ENCODE measurements at places on chromosomes 16 and 17.

DNA sequence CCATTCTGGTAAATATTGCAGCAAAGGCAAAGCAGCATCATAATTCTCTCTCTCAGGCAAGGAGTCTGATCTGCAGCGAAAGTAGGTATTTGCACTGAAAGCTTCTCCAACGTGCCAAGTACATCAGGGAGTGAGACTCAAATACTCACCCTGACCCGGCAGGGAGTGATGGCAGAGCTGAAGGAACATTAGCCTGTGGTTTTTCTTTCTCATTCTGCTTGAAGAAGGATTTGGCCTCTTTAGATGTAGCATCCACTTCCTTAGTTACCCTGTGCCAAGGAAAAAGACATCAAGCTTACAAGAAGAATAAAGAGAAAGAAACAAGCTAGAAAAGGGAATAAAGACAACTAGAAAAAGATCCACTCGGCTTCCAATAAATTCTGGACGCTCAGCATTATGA is 38.4 kb downstream of the CFDP1 start:
- no peak for DNase-seq

DNA sequence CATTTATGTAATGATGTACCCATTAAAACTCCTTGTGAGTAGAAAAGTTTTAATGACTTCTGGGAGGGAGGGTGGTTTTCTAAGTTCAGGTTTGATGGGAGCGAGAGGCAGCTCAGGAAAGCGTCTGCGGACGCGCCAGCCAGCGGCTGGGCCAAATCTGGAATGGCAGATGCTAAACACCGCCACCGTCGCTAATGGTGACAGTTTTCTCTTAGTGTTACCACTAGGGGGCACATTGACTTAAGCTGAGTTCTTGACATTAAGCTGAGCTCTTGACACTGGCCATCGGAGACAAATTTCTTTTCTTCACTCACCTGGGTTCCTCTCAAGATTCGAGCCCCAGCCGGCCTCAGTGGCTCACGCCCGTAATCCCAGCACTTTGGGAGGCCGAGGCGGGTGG is 6.7 kb downstream of the TRPV1 start:
- no peak for DNase-seq

GRCh38 chr16:55179852-55180585 is 144.0 kb upstream of the IRX6 start:
- DNase-seq = no peak

DNA sequence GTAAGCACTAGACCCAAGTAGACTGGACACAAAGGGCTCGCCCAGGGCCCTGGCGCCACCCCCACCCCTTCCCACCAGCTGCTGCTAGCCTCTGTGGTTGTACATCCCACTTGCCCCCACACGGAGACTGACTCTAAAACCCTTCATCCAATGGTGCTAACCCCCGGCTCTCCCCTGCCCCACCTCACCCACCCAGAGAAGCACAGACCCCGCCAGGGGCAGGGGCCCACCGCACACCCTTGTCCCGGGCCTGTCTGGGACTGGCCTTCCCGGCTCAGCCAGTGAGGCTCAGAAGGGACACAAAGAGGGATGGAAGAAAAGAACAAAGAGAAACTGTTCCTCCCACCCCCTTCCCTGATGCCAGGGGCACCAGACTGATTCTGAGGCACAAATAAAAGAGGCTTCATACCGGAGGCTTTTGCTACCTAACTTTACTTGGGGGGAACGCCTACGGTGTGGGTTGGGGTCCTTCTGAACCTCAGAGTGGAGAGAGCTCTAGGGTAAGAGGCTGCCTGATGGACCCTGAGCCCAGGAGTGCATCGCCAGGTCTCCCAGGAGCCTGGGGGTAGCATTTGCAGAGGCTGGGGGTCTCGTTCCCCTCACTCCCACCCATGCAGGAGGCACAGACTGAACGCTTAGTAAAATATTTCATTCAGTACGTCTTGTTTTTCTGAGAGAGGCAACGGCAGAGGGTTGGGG is 8.2 kb downstream of the CORO6 start:
- peak; percentile 87 for DNase-seq

DNA sequence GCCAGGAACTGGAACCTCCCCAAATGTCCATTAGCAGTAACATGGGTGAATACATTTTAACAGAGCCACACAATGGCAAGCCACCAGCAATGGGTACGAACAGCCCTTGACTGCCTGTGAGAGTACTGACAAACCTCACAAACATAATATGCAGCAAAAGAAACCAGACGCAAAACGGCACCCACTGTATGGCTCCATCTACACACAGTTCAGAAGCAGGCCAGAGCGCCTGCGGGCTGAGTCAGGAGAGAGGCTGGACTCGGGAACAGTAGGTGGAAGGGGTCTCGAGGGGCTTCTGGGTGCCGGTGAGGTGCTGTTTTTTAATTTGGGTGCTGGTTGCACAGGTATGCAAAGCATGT is 77.4 kb upstream of the TOB1 start:
- peak; percentile 81 for DNase-seq

- DNase-seq = no peak
Observed at GRCh38 chr17:77838748-77839697, 119.5 kb upstream of the TNRC6C start.

GRCh38 chr16:29644338-29644857 is 18.6 kb upstream of the SPN start:
- no peak for DNase-seq

- no peak for DNase-seq
Observed at GRCh38 chr16:83717308-83717707, 90.5 kb upstream of the HSBP1 start.

GRCh38 chr17:58329810-58330537 is 1.4 kb upstream of the TSPOAP1 start:
- DNase-seq = no peak

DNA sequence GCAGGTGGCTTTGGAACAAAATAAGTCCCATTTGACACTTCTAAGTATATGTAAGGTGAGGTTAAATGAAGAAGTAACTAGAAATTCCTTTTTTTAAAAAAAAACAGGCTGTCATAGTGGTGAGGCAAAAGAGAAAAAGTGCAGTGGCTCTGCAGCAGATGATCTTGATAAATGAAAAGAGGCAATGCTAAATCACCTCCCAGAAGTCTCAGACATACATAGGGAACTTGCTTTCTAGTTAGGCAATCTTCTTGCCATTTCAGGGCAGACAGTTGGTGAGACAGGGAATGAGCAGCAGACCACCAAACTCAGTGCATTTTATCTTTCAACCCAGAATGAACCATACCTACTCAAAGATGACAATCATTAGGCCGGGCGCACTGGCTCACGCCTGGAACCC is 90.8 kb downstream of the MYO1D start:
- no peak for DNase-seq

DNA sequence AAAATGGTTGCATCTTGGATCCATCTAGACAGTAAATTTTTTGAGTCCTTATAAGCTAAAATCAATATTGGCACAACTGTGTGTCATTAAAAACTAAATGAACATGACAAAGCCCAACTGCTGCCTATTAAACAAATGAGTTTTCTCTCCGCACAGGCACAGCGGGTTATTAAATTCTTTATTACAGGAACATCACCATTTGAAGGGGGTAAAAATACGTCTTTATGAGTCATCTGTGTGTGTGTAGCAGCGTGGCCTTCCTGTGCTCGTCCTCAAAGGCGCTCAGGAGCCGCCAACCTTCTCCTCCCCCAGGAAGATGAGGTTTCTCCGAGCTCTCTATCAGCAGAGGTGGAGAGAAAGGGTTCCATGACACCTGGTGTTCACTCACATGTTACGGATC is 62.6 kb upstream of the SDK2 start:
- no peak for DNase-seq

DNA sequence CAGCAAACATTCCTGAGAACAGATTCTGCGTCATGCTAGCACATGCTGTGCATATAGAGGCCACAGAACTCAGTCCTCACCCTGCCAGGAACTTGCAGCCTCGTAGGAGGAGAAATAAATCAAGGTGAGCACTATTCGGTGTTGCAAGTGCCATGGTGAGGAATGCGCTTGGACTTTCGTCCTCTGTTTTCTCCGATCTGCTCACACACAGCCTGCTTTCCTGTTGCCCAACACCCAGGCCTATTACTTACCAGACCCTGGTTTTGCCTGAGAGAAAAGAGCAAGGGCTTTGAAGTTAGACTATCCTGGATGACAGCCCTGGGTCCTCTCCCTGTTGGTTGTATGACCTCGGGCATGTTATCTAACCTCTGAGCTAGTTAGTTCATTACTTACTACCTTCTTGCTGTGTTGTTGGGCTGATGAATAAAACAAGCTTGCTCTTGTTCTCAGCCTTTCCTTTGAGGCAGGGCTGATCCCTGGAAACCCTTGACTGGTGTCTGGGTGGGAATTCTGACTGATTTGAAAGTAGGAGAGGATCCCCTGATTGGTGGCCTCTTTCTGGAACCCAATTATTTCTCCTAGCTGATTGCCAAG is 2.9 kb downstream of the ACSF2 start:
- DNase-seq = no peak

DNA sequence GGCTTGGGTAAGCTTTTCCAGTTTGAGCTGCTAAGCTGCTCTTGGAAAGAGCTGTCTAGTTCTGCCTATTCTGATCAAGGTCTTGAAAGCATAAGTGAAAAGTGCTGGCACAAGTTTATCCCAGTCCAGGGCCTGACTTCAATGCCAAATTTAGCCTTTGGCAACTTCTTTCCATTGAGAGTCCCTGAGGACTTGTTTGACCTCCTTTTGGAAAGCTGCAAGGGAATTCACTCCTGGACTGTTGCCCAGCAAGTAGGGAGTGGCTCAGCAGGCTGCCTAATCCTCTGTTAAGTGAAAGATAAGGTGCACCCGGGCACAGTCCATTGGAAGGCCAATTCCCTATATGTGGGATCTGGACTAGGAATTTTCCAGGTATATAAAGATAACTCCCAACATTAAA is 16.0 kb upstream of the TANC2 start:
- no peak for DNase-seq

- DNase-seq = no peak
Observed at GRCh38 chr17:7707446-7707845, 2.4 kb downstream of the EFNB3 start.

DNA sequence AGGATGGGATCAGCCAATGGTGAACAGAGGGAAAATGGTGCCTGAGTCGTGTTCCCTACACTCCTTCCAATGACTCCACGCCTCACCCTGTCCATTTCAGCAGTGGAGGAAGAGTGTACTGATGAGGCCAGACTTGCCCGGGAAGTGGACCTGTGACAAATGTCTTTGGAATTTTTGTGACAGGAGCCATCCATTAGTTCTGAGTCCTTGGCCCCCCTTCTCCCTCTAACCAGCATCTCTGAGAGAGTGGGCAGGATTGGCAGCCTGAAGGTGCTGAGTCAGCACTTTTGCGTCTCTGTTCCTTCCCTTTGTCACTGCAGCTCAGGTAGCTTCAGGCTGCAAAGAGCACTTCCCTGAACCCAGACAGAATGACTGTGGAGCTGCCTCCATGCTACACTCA is 30.8 kb downstream of the BEAN1 start:
- no peak for DNase-seq

- no peak for DNase-seq
Observed at GRCh38 chr17:47120521-47121095, 68.5 kb downstream of the CDC27 start.

DNA sequence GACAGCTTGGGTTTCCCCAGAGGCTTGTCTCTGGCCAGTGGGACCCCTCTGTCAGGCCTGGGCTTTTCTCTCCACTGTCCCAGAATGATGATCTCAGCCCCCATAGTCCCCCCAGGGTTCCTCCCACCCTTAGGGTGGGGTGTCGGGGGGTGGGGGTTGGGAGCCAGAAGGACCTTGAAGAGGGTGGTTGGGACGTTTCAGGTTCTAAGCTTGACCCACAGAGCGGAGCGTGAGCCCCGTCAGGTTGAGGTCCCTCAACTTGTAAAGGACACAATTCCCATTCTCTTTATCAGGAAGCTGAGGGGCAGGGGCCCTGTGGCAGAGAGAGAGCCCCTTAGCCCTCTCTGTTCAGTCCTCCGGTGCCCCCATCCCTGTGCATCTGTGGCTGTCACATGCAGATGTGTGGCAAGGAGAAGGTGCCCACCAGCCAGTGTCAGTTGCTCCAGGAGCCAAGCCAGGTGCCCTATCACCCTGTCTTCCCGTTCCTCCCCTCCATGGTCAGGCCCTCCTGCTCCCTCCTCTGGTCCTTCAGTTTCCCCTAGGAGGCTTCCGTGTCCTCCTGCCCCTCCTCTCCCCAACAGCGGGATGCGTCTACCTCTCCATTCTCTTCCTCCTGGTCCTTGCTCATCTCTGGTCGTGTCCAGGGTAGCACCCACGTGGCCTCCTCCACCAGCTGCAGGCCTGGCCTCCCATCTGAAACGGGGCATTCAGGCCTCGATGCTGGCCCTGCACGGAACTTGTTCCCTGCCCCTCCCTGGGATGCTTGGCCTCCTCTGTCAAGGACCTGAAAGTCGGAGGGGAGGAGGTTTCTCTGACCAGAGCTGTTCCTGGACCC is 1.5 kb upstream of the NTN3 start:
- DNase-seq = no peak

DNA sequence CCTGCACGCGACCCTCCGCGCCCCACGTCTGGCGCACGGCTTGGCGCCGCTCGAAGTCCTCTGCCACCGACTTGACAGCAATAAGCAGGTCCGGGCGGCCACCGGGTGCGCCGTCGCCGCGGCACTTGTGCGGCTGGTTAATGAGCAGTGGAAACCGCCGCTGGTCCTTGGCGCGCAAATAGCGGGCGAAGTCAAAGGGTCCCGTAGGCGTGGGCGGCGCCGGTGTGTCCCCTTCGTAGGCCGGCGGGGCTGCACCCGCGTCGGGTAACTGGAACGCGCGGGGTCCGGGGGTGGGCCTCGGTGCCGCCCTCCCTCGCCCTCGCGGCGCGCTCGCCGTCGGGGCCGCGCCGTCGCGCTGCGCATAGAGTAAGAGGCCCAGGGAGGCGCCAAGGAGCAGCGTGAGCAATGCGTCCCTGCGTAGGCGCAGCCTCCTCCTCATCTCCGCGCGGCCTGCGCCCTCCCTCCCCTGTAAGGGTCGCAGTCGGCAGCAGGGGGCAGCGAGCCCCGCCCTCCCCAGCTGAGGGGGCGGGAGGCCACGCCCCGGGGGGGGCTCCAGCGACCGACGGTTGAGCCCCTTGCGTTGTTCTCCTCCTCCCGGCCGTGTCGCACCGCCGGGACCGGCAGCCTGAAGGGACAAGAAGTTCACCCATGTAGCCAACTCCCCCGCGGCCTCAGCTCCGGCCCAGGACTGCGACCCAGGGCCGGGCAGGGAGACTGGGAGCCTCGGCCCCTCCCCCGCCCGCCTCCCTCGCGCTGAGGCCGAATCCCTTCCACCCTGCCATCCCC is 558 bp downstream of the B3GNT9 start:
- DNase-seq = no peak

GRCh38 chr16:57643910-57644309 is 15.5 kb downstream of the ADGRG1 start:
- no peak for DNase-seq

GRCh38 chr17:48013876-48014594 is 23.6 kb downstream of the COPZ2 start:
- no peak for DNase-seq

- DNase-seq = no peak
Observed at GRCh38 chr17:77107506-77108433, 33.0 kb upstream of the SEC14L1 start.

DNA sequence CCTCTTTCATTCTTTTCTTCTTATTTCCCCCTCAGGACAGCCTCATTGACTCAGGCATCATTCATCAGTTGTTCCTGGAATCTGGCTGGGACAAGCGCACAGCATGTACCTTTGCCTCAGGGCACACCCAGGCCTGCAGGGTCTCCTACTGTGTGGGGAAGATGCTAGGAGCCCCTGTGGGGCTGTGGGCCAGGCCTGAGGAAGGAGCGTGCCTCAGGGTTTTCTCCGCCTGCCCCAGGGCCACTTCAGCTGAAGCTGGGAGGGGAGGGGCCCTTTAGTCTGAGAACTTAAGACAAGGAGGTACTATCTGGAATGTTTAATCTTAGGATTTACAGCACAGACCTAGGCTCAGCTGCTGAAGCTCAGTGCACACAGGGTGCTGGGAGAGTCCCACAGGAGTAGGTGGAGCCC is 7.9 kb downstream of the ELMO3 start:
- no peak for DNase-seq

All from vagina (tissue), 2 donors.